Stimulated activated CD4-positive, alpha-beta T cell treated with anti-CD3 and anti-CD28 coated beads, Interleukin-4, amount 100 ng/mL, for 1 hour (primary cell): ENCODE measurements at places on chromosomes 12 and 14.

DNA sequence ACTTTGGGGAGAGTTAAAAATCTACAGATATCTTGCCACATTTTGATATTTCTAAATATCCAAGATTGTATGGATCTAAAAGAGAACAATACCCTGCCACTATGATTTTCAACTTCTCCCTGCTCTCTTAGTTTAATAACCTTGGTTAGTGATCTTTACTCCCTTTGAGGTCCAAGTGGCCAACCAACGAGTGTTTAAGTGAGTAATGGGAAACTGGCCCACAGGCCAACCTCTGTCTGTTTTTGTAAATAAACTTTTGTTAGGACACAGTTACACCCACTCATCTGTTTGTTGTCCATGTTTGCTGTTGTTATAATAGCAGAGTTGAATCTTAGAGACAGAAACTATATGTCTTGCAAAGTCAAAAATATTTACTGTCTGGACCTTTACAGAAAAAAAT is 30.9 kb upstream of the NKX2-1 start:
- DNase-seq = no peak

DNA sequence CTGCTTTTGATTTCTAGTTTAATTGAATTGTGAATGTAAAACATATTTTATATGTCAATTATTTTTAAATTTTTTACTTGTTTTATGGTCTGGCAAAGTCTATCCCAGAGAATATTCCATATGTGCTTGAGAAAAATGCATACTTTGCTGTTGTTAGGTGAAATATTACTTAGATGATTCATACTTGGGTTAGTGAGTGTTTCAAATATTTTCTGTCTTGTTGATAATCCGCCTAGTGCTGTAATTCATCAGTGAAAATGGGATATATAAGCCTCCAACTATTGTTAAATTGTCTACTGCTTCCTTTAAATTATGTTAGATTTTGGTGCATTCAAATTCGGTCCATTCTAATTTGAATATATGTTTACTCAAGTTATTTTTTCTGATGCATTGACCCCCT is 395.5 kb downstream of the LRFN5 start:
- no peak for DNase-seq

GRCh38 chr14:30748343-30748742 is 126.0 kb upstream of the COCH start:
- no peak for DNase-seq

DNA sequence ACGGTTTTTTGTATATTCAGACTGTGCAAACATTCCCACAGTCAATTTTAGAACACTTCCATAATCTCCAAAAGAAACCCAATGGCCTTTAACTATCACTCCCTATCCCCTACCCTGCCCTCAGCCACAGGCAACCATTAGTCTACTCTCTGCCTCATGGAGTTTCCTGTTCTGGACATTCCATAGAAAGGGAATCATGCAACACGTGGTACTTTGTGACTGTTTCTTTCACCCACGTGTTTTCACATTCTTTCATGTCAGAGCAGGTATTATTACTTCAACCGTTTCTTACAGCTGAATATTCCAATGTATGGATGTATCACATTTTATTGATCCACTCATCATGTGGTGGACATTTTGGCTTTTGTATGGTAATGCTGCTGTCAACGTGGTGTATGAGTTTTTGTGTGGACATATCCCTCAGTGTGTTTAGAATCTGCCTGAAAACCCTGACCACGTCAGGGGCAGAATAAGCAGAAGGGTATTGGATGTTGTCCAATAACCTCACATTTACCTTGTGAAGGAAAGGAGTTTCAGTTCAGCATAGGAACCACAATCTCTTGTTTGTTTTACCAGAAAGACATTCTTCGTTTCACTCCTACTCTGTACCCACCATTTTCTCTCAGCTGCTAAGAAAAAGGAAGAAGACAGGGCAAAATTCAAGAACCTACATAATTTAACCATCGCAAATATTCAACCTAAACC is 107.5 kb upstream of the DYRK2 start:
- DNase-seq = no peak

DNA sequence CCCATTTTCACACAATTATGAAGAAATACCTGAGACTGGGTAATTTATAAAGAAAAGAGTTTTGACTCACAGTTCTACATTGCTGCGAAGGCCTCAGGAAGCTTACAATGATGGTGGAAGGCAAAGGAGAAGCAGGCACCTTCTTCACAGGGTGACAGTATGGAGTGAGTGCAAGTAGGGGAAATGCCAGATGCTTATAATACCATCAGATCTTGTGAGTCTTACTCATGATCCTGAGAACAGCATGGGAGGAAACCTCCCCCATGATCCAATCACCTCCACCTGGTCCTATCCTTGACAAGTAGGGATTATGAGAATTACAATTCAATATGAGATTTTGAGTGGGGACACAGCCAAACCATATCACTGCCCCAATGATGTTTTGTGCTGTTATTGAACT is 189.3 kb upstream of the CRY1 start:
- no peak for DNase-seq

- no peak for DNase-seq
Measured at GRCh38 chr14:49553106-49553505, 33.1 kb downstream of the RPS29 start.

GRCh38 chr14:103191844-103192243 is 68.6 kb downstream of the TNFAIP2 start:
- DNase-seq = no peak

- no peak for DNase-seq
Measured at GRCh38 chr12:30797689-30798088, 42.9 kb upstream of the CAPRIN2 start.

DNA sequence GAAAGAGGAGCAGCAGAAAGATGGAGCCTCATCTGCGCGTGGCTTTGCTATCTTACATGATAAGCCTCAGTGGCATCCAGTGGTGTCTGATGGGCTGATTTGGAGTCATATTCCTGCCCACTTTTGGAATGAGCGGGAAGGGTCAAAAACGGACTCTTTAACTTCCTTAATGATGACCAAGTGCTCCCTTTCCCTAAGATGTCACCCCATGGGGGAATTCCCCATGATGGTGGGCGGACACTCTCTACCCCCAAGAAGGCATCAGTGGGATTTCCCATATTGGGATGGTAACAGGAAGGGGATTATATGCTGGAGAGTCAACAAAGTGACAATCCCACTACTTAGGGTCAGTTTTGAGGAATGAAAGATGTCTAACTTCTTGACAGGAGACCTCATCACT is 110.9 kb downstream of the GPATCH2L start:
- DNase-seq = no peak

- DNase-seq = no peak
Measured at GRCh38 chr14:72673179-72673578, 220.7 kb downstream of the DPF3 start.

GRCh38 chr12:47186246-47186645 is 106.5 kb upstream of the AMIGO2 start:
- DNase-seq = no peak

DNA sequence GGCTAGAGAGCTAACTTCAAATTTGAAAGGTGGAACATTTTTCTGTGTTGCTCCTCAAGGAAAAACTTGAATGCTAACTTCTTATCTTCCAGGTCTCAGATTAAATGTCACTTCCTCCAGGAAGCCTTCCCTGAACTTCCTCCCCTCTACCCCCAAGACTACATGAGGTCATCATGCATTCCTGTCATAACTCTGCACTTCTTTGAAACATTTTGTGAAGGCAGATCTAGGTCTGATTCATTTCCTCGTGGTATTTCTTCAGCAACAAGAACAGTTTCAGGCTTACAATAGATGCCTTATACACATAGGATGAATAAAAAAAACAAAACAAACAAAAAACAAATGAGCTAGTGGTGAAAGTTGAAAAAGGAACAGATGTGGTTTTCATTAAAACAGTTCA is 97.1 kb upstream of the SRRM4 start:
- no peak for DNase-seq

DNA sequence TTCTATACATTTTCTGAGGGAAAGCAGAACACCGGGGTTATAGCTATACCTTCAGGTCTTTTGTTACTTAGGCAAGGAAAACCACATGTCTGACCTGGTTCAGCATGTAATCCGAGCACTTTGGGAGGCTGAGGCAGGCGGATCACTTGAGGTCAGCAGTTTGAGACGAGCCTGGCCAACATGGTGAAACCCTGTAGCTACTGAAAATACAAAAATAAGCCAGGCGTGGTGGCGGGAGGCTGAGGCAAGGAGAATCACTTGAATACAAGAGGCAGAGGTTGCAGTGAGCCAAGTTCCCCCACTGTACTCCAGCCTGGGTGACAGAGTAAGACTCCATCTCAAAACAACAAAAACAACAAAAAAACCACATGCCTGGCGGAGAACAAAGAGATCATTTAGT is 177.6 kb downstream of the ACSS3 start:
- DNase-seq = no peak

DNA sequence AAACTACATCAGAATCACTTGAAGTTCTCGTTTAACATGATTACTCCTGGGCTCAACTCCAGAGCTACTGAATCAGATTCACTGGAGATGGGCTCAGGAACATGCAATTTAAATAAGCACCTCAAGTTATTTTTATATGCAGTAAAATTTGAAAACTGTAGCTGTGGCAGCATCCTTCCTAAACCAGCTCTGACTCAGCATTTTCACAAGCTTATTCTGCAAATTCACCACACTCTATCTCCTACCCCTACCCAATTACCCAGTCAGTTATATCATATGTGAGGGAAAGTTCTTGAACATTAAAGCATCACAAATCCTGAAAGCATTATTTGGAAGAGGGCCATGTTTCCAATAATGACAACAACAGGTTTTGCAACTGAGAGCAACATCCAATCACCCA is 24.2 kb upstream of the LRRC9 start:
- no peak for DNase-seq

- no peak for DNase-seq
Measured at GRCh38 chr12:50120953-50121352, 8.9 kb downstream of the COX14 start.

DNA sequence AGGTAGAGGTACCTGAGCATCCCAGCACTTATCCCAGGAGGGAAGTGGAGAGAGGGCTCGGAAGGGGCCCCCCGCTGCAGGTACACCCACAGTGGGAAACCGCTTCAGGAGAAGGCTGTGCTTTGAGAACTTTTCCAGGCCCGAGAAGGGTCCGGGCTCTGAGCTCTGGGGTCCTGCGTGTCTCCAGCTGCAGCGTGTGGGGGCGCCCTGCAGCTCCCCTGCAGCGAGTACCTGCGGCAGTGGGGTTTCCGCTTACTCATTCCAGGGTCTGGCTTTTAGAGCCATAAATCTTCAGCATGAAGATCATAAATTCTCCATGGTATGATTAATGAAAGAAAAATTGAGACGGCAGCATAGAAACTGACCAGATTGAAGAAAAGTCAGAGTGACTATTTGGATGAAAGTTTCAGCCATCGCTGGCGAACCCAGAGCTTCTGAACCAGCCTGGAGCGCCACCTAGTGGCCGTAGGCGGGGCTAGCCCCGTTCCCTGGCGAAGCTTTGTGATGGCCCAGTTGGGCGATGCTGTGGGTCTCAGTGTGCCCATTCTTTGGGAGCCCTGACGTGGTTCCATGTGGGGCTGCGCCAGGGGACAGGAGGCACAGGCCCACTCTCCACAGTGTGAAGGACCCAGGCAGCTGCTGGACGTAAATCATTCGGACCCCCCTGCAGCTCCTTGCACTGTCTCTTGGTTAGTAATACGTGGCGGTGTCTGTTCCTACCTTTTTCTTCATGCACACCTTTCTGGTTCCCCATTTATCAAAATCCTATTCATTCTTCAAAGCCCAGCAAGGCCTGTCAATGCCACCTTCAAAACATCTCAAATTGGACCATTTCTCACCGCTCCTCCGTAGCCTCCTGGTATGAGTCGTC is 198.2 kb downstream of the TSPAN9 start:
- DNase-seq = peak; percentile 71
